Fibroblast of skin of abdomen (primary cell): ENCODE measurements at places on chromosomes 12 and 14.

GRCh38 chr12:7749442-7749841 lies 2.3 kb upstream of the CLEC4C start:
- DNase-seq: no peak

- DNase-seq: no peak
These were observed 117.6 kb downstream of the CMAS start for GRCh38 chr12:22163594-22163993.

DNA sequence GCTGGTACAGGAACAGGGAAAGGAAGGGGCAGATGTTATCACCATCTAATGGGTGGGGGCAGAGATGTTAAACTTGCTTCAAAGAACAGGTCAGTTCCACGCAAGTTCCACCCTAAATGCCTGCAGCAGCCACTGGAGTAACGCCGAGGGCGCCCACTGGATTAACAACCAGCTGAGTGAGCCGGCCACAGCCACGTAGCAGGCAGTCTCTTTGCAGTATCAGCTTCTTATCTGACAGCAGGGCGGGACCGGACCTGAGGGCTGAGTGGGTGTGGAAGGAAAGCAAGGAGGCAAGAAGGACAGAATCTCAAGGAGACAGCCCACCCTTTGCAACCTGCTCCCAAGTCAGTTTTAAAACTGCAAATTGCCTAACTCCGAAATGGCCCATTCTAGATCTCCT lies 38.4 kb upstream of the FOXN3 start:
- no peak for DNase-seq

DNA sequence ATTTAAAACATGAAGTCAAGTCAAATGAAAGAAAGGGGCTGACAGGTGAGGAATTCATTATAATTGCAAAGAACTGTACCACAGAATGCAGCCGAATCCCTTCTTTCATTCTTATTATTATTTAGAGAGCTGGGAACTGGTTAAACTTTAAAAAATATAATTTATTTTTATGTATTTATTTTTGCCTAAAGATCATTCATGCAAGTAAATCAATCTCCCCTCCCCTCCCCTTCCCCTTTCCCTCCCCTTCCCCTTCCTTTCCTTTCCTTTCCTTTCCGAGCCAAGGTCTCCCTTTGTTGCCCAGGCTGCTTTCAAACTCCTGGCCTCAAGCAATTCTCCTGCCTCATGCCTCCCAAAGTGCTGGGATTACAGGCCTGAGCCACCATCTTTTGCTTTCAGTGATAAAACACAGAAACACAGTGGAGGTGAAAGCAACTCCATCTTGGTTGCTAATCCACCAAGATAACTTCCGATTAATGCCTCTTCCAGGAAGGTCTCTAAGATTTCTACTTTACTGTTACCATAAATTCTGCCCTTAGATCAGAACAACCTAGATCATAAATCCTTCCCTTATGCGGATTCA lies 6.0 kb upstream of the UBC start:
- DNase-seq: no peak

GRCh38 chr12:83472772-83473171 lies 786.1 kb downstream of the TMTC2 start:
- no peak for DNase-seq

- no peak for DNase-seq
These were observed 181.5 kb upstream of the ARHGAP5 start for GRCh38 chr14:31895646-31896045.

DNA sequence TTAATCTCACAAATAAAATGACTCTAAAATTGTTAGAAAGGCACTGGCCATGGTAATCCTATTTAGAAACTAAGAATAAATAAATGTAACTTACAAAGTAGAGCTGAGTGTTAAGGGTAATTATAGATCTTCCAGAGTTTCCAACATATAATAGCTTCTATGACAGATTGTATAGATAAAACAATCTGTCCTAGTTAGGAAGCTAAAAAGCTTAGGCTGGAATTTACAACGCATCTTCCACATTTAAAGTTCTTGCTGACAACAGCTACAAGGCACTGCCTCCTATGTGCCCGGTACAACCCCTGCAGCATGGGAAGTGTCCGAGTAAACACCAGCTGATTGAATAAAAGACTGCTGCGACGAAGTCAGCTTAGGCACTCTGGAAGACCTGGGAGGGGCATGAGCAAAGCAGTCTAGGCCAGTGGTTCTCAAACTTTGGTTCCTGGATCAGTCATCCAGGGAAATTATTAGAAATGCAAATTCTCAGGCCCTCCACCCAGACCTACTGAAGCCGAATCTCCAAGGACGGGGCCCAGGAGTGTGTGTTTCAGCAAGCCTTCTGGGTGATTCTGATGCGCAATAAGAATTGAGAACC lies 635.6 kb upstream of the TBX3 start:
- DNase-seq: no peak

GRCh38 chr12:113678223-113679119 lies 206.8 kb upstream of the LHX5 start:
- no peak for DNase-seq

- peak; percentile 74 for DNase-seq
These were observed 94.1 kb downstream of the PLCZ1 start for GRCh38 chr12:18643681-18644080.

DNA sequence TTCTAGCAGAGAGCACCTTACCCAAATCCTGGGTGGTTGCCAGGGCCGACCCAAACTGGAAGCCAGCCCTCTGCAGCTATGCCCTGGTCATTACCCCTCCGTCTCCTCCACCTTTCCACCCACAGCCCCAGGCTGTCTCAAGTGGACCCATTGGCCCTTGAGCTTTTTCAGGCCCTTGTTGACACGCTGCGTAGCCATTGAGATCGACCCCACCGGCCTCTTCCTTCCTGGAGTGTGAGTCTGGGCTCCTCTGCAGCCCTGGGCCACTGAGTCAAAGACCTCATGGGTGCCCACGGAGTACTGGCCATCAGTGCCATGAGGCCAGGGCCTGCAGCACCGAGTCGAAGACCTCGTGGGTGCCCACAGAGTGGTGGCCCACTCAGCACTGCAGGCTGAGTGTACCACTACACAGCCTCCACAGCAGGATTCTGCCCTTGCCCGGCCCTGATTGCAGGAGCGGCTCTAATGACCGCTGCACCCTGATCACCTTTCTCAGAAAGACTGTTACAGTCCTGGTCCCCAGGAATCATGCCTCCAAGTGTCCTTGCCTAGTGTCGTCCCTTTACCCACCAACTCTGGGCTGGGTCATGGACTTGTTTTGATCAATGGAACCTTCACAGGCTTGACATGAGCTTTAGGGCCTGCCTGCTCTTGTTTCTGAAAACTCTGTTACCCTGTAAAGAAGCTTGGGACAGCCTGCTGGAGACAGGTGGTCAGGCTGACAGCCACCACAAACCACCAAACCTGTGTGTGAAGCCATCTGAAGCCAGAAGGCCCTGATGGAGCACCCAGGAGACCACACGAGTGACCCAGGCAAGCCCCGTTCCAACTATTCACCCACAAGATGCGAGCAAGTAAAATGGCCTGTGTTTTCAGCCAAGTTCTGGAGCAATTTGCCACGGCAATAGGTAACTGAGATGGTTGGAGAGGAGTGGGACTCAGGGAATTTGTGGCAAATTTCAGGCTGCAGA lies 39.6 kb upstream of the TRAF3 start:
- no peak for DNase-seq

DNA sequence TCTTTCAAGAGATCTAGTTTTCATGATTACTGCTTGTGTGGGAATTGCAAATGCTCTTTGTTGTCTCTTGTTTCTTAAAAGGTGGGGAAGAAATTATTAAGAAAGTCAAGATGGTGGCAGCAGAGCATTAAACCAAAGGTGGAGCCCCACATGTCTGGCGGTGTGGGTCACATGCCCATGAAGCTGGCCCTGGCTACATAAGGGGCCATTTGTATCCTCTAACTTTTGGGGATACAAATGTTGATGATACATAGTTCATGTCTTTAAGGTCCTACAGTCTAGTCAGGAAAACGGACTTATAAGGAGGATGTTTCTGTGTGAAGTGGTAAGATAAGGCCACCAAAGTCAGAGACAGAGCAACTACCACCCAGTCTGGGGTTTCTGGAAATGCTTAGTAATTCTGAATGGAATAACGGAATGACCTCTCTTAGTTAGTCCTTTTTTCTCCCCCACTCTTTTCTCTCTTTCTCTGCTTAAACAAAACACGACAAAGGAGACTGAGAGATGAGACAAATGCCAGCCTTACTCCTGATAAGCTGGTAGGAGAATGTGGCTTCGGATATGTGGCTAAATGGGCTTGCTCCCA lies 39.9 kb upstream of the PTHLH start:
- no peak for DNase-seq

DNA sequence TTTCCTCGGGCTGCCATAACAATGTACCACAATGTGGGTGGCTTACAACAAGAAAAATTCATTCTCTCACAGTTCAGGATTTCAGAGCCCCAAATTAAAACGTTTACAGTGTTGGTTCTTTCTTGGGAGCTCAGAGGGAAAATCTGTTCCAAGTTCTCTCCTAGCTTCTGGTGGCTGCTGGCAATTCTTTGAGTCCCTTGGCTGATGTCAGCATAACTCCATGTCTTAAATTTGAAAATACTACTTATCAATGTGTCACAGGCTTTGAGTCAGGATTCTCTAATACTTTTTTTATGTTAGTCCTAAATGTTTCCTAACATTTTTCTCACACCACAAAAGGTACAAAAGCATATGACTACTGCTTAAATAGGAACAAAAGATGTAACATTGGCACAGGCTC lies 198.4 kb upstream of the ATXN7L3B start:
- no peak for DNase-seq

GRCh38 chr14:104794993-104795780 lies at the start of gene AKT1:
TSS of gene AKT1 (minus strand) at chr14:104795748. CDS start at chr14:104792643, 3,105 bp downstream.
- DNase-seq: no peak

GRCh38 chr12:42978708-42979107 lies 389.2 kb upstream of the PRICKLE1 start:
- DNase-seq: no peak

DNA sequence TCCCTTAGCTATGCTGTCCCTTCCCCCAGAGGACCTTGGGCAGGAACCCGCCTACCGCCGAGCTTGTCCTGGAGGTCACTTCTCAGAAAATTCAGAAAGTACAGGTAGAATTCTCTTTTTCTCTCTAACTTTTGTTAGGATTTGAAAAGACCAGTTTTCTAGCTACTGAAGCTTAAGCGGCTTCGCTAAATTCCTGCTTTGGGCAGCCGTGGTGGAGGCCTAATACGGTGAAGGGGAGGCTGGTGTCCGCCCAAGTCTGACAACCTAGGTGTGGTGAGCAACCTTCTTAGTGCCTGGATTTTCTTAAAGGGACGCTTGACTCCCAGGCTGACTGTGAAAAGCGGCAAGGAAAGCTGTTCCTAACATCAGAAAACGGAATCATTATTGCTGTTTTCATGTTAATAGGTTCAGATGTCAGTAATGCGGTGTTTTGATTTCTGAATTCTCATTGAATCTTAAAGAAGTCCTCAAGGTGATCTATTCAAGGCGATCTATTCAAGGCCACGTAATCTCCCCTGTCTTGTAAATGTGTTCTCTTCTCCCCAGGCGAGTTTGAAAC lies 835 bp downstream of the FGD4 start:
- no peak for DNase-seq

DNA sequence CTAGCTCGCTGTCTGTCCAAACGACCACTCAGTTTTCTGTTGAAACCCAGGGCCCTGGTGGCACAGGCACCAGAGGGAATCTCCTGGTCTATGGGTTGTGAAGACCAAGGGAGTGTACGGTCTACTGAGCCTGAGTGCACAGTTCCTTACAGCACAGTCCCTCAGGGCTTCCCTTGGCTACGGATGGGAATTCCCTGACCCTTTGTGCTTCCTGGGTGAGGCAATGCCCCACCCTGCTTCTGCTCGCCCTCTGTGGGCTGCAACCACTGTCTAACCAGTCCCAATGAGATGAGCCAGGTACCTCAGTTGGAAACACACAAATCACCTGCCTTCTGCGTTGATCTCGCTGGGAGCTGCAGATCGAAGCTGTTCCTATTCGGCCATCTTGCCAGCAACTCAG lies 22.6 kb downstream of the GPHN start:
- no peak for DNase-seq

DNA sequence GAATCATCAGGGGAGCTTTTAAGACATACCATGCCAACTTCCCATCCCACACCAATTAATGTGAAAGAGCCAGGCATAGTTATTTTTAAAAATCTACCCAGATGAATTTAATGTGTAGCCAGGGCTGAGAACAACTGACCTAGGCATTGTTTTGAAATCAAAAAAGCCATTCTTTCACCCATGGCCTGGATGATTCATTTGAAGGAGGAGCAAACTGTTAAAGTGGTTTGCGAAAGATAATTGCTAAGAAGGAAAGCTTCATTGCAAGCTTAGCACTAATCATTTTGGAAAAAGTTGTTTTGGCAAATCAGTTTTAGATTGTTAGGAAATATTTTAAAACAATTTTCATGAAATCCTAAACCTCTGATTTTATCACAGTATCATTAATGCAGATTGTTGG lies 2.1 kb upstream of the GTSF1 start:
- peak; percentile 20 for DNase-seq

GRCh38 chr14:55051165-55051422 lies 353 bp upstream of the MAPK1IP1L start:
- DNase-seq: no peak

DNA sequence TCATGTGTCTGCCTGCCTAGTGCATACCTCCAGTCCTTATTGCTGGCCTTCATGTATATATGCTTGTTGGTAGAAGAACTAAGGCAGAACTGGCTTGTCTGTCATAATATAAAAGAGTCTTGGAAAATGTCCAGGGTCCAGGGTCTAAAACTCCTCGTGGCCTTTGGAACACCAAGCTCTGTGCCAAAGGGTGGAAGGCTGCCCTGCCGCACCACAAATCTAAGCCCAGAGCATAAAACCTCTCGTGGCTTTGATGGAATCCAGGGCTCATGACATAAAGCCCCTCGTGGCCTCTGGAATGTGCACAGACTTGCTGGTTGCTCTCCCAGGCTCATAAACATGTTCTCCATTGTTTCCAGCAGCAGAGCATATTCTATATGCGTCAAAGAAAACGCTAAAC lies 107.9 kb downstream of the BBS10 start:
- DNase-seq: peak; percentile 21

DNA sequence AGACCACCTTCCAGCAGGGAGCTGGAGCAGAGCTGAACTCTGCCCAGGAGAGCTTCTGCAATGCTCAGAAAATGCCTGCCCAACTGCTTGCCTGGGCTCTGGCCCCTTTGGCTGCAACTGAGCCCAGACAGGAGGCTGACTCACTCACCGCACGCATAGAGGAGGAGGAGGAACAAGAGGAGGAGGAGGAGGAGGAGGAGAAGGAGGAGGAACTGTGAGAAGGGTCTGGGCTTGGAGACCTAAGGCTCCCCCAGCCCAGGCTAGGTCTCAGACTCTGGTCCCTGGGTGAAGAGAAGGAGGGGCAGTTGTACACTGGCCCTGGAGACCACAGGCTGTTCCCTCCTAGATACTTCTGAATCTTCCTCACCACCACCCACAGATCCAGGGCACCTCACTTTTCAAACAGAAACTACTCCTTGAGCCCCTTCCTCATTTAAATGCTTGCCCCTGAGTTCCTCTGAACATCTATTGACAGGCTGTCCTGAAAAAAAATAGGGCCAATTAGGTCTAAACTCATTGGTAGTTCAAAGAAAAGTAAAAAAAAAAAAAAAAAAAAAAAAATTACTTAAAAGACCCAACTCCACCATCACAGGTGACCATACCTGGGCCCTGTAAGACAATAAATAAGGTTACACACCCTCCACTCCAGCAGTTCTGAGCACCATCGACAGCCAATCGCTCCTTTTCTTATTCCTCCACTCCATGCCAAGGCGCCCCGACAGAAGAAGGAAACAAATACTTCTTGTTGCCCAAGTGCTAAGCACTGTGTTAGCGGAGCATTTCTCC lies 674 bp downstream of the VDR start:
- DNase-seq: peak; percentile 86
